ENCODE measurements at places on chromosomes 3 and 15. TPM values are rescaled to one million over a fixed set of nuclear protein-coding genes. Genes with fewer than 3 reads are reported as not detected.

GRCh38 chr3:82165266-82165665 is 403.8 kb upstream of the GBE1 start:
- no peak for DNase-seq

DNA sequence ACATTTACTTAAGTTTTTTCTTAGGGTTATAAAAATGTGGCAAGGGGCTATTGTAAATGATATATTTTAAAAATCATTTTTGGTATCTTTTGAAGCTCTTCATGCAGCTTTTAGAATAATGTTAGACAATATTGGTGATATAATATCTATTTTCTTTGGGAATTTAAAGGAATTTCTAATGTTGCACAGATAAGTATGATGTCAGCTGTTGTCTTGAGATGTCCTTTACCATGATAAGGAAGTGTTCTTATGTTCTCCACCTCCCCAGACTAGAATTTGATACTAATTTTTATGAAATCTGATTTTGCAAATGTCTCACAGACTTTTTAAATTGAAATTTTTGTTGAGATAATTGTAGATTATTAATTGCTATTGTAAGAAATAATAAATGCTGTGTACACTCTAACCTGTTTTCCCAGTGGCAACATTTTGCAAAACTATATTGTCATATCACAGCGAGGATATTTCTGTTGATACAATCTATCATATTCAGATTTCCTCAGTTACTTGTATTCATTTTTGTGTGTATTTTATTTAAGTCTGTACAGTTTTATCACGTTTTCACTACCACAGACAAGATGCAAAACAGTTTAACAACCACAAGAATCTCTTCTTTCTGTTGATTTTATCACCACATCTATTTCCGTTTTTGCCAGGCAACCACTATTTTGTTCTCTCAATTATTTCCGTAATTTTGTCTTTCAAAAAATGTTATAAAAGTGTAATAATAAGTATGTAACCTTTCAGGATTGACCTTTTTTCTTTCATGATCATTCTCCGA is 55.4 kb downstream of the SPRED1 start:
- no peak for DNase-seq

Gene NR1D2
- 1.4 TPM for polyA plus RNA-seq

Gene BFSP2
- polyA plus RNA-seq, result not detected

Gene NR1I2
- not detected for polyA plus RNA-seq

Measured in CD14-positive monocyte (primary cell).